Gastrocnemius medialis (tissue), 4 donors: ENCODE measurements at places on chromosomes 2 and 18.

DNA sequence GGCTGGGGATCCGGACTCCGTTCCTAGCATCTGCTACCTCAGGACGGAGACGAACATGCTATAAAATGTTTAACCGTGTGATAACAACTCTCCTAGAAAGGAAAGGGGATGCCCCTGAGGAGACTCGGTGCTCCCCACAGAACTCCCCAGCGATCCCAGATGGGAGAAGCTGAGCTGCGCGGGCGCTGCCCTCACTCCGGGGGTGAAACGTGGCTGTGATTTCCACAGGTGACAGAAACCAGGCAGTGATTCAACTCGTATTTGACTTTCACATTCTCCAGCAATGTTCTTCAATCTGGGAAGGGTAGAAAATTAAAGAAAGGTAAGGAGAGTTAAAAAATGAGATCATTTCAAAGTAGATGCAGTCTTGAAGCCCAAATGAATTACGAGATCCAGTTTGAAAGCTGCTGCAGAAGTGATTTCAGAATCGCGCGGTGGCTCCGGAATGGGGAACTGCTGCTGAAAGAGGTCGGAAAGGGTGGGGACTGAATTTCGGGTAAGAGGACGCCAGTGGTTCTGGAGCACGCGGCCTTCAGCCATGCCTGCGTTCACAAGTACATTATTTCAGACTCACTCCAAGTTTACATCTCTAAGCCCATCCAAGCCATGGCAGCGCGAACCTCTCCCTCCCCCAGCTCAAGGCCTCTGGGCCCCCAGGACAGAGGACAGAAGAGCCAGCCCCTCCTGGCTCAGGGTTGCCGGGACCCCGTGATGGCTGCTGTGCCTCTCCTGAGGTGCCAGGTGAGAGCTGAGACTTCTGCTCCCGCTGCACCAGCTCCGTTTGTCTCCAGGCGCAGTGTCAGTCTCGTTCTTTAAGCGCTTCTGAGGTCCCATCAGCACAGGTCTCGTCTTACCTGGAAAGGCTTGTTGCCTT lies 39.5 kb downstream of the ADNP2 start:
- DNase-seq, result no peak

GRCh38 chr2:200829258-200829655 lies 17.5 kb downstream of the BZW1 start:
- DNase-seq, result no peak

- no peak for DNase-seq
Measured at GRCh38 chr2:157173740-157174184, 83.7 kb upstream of the GALNT5 start.

DNA sequence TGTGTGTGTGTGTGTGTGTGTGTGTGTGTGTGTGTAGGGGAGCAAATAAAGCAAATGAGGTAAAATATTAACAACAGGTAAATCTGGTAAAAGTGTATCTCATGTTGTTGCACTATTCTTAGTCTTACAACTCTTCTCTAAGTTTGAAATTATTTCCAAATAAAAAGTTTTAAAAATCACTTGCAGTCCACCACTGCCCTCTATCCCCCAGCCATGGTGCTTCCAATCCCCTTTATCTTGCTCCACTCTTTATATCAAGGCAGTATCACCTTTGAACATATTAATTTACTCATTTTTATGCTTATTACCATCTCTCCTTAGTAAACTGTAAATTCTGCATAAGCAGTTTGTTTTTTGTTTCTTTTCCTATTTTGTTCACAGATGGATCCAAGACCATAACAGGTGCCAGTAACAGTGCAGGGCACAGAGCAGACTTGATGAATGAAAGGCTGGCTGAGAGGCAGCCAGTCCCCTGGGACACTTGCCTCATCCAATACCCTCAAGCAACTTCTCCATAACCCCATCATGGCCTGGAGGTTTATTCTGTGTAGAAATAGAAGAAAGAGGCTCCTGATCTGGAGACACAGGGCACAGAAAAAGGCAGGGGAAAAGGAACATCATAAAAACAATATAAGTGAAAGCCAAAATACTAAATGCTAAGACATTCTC lies 67.6 kb downstream of the LDAH start:
- DNase-seq, result no peak

GRCh38 chr2:7570247-7570646 lies 653.0 kb downstream of the RNF144A start:
- DNase-seq, result no peak

- no peak for DNase-seq
Measured at GRCh38 chr2:127427376-127428056, 9.3 kb downstream of the PROC start.

GRCh38 chr2:175744000-175744399 lies 258.1 kb downstream of the LNPK start:
- DNase-seq, result no peak

DNA sequence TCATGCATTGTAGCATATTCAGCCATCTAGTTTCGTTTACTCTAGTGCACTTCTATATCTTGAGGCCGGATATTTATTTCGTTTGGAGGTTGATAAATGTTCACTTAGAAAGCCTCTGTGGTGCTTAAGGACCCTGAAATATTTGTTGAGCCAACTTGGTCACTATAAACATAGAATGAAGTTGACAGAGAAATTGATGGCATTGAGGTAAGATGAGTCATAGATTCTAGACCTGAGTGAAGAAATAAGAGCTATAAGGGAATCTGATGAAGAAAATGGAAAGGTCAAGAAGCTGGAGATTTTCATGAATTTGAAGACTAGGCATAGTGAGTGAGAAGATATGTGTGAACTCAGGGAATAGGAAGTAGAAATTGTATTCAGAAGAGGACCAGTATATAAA lies 35.9 kb downstream of the EPC2 start:
- no peak for DNase-seq

DNA sequence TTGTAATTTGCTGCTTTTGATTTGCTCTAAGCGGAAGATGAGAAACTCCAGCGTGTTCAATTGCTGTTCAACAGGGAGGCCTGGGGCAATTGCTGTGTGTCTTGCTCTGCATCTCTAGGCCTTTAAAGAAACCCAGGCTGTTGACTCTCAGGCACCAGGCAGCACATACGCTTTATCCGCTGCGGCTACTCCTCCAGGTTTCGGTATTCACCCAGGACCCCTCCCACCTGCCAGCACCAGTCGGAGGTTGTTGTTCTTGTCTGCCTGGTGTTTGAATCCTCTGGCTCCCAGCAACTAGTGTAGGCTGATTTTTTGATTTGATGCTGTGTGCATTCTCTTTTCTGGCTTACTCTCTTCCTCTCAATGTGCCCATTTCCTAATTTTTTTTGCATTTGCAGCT lies 383.1 kb downstream of the TSN start:
- no peak for DNase-seq

DNA sequence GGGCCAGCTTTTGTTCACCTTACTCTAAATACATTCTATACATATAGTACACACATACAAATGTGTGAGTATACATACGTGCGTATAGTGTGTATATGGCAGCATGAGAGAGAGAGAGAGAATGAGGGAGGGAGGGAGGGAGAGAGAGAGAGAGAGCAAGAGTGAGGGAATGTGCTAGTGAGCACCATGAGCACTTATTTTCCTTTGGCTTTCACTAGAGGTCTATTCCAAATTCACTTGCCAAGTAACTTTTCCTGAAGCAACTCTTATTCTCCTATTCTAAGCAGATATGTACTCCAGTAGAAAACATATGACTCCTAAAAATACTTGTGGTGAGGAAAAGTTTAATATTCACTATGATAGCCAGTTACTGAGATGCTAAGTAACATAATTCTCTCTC lies 85.7 kb downstream of the COBLL1 start:
- DNase-seq, result no peak
